ENCODE measurements at places on chromosomes 3 and 15.

GRCh38 chr3:108387063-108387462 is 90.7 kb downstream of the HHLA2 start:
- DNase-seq, result no peak

GRCh38 chr3:72169561-72170472 is 384.9 kb upstream of the PROK2 start:
- DNase-seq, result no peak

- DNase-seq, result no peak
Observed at GRCh38 chr3:46454209-46454595, 10.5 kb downstream of the LTF start.

GRCh38 chr3:161475905-161476304 is 20.7 kb upstream of the OTOL1 start:
- DNase-seq, result no peak

DNA sequence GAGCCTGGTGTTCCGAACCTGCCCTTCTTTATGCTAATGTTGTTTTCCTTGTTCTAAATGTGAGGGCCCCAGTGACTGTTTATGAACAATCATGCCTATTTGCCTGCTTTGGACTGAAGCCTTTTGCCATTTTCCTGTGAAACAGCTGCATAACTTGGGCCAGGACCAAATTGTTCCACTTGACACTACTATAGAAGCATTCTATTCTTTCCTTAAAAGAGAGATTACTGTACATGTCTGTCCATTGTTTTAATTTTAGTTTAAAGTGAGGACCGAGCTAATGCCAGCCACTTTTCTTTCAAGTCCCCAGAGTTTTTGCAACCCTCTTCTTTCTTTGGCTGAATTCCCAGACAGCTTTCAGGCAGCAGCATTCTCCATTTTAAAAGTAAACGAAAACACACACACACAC is 980.3 kb downstream of the CADM2 start:
- DNase-seq, result no peak
